ENCODE measurements at places on chromosomes 11 and 22. TPM values are rescaled to one million over a fixed set of nuclear protein-coding genes. Genes with fewer than 3 reads are reported as not detected.
A peak's percentile ranks its signal among the peaks of the same experiment; 100 is the strongest.

Gene HBG2
- not detected for total RNA-seq

- no peak overlapping the region for H3K4me3 ChIP-seq
- H3K36me3 ChIP-seq, result peaks cover 87% of the 10 kb centered on the region
- no peak overlapping the region for H3K27ac ChIP-seq
- peaks cover 13% of the 10 kb centered on the region for H3K4me1 ChIP-seq
These were observed 8.5 kb downstream of the SRRD start for GRCh38 chr22:26492220-26492619.

DNA sequence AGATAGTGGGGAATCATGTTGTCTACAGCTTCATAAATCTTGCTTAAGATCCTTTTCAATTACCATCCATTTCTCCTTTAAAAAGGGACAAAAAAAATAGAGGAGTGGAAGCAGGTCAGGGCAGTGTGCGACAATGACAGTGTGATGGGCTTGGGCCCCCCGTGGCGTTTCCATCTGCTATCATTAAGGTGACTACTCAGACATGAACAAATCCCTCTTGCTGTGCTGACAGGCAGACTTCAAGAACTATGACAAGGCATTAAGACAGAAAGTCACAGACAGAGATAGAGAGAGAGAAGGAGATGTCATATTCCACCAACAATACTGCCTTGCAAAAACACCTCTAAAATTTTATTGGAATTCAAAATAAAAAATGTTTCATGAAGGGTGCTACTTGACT is 263.2 kb downstream of the DCDC1 start:
- no peak for DNase-seq
- H3K36me3 ChIP-seq, result no peaks in the 10 kb centered on the region
- H3K27me3 ChIP-seq, result no peaks in the 10 kb centered on the region
- no peaks in the 10 kb centered on the region for H3K4me1 ChIP-seq

DNA sequence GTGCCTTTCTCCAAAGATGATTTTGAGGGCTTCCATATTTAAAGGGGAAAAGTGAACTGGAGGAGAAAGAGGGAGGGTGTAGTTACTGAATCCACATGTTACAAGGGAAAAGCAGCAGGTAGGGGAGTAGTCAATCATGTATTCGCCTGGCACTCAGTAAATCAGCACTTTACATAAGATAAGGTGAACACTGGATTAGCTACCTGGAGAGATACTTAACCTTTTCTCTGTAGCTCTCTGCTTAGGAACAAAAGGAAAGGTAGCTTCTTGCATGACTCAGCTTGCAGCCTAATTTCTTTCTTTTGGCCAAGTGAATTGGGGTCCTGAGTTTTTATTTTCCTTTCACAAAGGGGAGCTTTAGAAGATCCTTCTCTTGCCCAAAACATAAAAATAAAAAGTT is 43.3 kb upstream of the PHF21B start:
- DNase-seq, result no peak
- H3K4me1 ChIP-seq, result peaks cover under 1% of the 10 kb centered on the region
- H3K27me3 ChIP-seq, result peaks cover 35% of the 10 kb centered on the region
- H3K36me3 ChIP-seq, result no peaks in the 10 kb centered on the region
- H3K4me3 ChIP-seq, result no peak overlapping the region

Gene OR56A4
- not detected for total RNA-seq

Gene PNPLA5
- not detected for total RNA-seq

DNA sequence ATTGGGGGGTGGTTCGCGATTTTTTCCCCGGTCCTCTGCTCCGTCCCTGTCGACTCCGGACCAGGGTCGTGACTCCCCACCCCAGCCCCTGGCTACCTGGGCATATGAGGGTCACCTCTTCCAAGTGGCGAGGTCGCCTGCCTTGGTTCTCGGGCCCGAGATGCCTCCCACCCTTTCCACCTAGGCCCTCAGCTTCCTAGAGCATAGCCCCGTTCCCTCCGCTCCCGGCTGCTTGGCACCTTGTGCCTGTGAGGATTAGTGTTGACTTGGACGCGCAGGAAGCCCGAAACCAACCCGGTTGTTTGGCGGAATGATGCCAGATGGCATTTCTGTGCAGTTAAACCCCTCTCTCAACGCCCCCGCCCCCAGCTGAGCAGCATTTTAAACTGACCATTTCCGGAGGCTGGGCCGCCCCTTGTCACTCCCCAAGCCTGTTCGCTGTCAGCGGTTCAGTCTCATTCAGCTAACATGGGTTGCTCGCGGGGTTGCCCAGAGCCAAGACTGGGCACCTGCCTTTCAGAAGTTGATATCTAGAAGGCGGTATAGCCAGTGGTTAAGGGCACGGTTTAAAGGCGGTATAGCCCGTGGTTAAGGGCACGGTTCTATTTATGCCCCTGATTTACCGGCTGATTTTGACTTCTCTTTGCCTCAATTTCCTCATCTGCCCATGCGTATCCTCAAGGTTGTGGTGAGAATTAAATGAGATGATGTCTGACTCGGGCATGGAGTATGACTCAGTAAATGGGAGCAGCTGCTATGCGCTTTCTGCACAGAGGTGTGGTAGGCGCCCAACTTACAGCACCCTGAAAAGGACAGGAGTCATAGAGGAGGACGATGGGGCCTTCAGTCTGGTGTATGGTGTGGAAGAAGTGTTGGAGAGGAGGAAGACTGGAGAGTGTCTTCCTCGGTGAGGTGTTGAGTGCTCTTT is 639 bp downstream of the INCENP start:
- DNase-seq, result peak; percentile 37
- H3K4me1 ChIP-seq, result peaks cover 18% of the 10 kb centered on the region
- peaks cover 2% of the 10 kb centered on the region for H3K36me3 ChIP-seq

Gene KCNK4
- total RNA-seq, result 0.52 TPM

- no peaks in the 10 kb centered on the region for H3K36me3 ChIP-seq
- DNase-seq, result no peak
- H3K27ac ChIP-seq, result no peak overlapping the region
- H3K4me1 ChIP-seq, result no peaks in the 10 kb centered on the region
- no peak overlapping the region for H3K4me3 ChIP-seq
- peaks cover 4% of the 10 kb centered on the region for H3K27me3 ChIP-seq
These were observed 227.5 kb downstream of the CTTN start for GRCh38 chr11:70625582-70626518.

Gene PANX3
- not detected for total RNA-seq

DNA sequence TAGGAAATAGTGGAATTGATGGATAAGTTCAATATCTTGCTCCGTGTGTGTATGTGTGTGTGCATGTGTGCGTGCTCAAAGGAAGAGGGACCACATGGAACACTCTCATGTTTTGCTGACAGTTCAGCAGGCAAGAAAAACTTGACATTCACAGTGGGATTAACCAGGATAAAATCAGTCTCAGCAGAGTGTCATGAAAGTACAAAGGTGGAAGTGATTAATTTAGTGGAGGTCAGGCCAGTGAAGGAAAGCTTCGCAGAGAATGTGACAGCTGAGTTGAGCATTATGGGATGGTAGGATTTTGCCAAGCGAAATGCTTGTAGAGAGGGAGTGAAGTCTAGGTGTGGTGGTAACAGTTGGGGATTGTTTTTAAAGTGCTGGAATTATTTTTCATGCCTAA is 15.7 kb upstream of the FBXO3 start:
- H3K27ac ChIP-seq, result no peak overlapping the region
- H3K27me3 ChIP-seq, result no peaks in the 10 kb centered on the region
- no peaks in the 10 kb centered on the region for H3K36me3 ChIP-seq
- DNase-seq, result no peak
- no peaks in the 10 kb centered on the region for H3K4me1 ChIP-seq
- no peak overlapping the region for H3K4me3 ChIP-seq

- H3K27me3 ChIP-seq, result no peaks in the 10 kb centered on the region
- no peak for DNase-seq
- peaks cover 2% of the 10 kb centered on the region for H3K4me1 ChIP-seq
- no peaks in the 10 kb centered on the region for H3K36me3 ChIP-seq
- H3K27ac ChIP-seq, result no peak overlapping the region
- no peak overlapping the region for H3K4me3 ChIP-seq
These were observed 19.3 kb upstream of the TMEM9B start for GRCh38 chr11:8983552-8983951.

DNA sequence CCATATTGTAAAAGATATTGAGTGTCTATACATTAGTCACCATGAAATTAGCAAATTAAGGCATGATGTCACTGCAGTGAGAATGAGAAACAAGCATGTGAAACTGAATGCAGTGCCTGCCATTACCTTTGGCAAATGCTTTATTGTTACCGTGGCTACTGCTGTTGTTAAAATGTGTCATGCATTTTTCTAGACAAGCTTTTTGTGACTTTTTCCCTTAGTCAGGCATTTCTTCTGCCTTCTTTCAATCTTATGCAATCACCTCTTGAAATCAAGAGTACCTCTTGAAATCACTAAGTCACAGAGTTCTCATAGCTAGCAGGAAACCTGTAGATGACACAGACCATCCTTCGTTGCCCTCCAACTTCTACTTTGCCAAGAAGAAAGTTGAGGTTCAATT is 461.7 kb upstream of the TENM4 start:
- no peaks in the 10 kb centered on the region for H3K36me3 ChIP-seq
- no peak overlapping the region for H3K4me3 ChIP-seq
- no peaks in the 10 kb centered on the region for H3K4me1 ChIP-seq
- peak; percentile 3 for DNase-seq
- H3K27me3 ChIP-seq, result no peaks in the 10 kb centered on the region

DNA sequence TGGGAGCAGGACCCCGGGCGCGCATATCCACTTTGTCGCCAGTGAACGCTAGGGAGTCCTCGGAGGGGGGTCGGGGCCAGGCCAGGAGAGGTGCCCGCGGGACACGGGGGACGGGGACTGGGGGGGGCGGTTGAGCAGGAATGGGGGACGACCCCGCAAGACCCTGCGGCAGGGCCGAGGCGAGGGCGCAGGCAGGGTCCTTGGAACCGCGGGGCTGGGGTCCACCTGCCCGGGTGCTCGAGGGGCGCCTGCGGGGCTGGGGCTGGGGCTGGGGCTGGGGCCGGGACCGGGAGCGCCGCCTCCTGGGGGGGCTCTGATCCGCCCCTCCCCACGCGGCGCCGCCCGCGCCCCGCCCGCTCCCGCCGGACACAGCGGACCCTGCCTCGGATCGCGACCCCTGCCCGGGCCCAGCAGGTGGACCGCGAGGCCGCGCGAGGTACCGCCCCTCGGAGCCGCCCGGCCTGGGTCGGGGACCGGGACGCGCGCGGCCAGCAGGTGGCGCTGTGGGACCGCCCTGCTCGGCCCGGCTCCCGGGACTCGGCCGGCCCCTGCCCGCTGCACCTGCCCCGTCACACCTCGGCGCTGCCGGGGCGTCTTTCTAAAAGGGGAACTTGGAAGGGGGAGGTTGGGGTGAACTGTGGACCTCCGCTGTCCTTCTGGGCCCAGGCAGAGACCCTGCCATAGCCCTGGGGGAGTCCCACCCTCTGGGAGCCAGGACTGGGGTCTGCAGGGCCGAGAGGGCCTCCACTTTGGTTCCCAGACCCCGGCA is 11.0 kb downstream of the CRELD2 start:
- H3K27ac ChIP-seq, result no peak overlapping the region
- H3K36me3 ChIP-seq, result peaks cover 2% of the 10 kb centered on the region
- no peak overlapping the region for H3K4me3 ChIP-seq
- peaks cover 3% of the 10 kb centered on the region for H3K4me1 ChIP-seq
- no peaks in the 10 kb centered on the region for H3K27me3 ChIP-seq

- DNase-seq, result no peak
- peaks cover 37% of the 10 kb centered on the region for H3K4me1 ChIP-seq
- peak overlapping the region; percentile 91 for H3K27ac ChIP-seq
These were observed 772 bp downstream of the NAV2 start for GRCh38 chr11:19713196-19714021.

Gene VSIG2
- 0.18 TPM for total RNA-seq

Gene OR6T1
- total RNA-seq, result not detected

DNA sequence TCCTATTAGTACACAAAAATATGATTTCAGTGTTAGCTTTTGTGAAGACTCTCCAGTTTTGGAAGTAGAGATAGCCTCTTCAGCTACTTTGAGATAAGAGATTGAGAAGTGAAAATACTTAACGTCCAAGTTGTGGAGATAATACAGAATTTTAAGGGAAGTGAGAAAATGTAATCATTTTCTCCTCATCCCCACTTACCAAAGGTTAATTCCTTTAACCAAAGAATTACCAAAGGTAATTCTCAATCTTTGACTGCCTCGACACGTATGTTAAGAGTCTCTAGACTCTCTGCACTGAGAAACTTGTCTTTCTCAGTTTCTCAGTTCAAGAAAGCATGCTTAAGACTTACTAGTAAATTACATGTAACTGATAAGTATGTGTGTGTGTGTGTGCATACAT is 15.3 kb downstream of the C11orf54 start:
- DNase-seq, result no peak
- H3K27ac ChIP-seq, result no peak overlapping the region
- no peak overlapping the region for H3K4me3 ChIP-seq

- no peak for DNase-seq
- H3K36me3 ChIP-seq, result peaks cover 2% of the 10 kb centered on the region
- no peak overlapping the region for H3K27ac ChIP-seq
- H3K4me3 ChIP-seq, result no peak overlapping the region
These were observed 287.7 kb downstream of the TMEM135 start for GRCh38 chr11:87325490-87325872.

- no peaks in the 10 kb centered on the region for H3K36me3 ChIP-seq
- peak; percentile 54 for DNase-seq
- H3K27ac ChIP-seq, result peak overlapping the region; percentile 12
- no peak overlapping the region for H3K4me3 ChIP-seq
- H3K4me1 ChIP-seq, result peaks cover 7% of the 10 kb centered on the region
These were observed 7.1 kb upstream of the ATG16L2 start for GRCh38 chr11:72807021-72807693.

DNA sequence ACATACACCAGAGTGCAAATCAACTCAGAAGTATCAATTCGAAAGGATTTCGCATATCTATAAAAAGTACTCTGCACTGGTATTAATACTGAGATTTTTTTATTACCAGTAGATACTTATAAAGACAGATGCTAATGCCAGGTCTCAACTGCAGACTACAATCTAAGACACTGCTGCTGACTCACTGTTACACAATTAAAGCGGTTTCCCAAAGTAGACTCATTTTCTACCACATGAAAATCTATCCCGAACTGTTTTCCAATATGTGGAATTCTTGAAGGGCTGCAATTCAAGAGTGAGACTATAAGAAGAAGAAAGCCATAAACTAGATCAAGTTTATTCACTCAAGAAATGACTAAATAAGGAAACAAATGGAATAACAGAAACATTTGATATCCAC is 57.2 kb upstream of the ARHGAP32 start:
- peaks cover 34% of the 10 kb centered on the region for H3K4me1 ChIP-seq
- H3K27ac ChIP-seq, result peak overlapping the region; percentile 70
- DNase-seq, result peak; percentile 96
- no peaks in the 10 kb centered on the region for H3K36me3 ChIP-seq
- H3K27me3 ChIP-seq, result no peaks in the 10 kb centered on the region

DNA sequence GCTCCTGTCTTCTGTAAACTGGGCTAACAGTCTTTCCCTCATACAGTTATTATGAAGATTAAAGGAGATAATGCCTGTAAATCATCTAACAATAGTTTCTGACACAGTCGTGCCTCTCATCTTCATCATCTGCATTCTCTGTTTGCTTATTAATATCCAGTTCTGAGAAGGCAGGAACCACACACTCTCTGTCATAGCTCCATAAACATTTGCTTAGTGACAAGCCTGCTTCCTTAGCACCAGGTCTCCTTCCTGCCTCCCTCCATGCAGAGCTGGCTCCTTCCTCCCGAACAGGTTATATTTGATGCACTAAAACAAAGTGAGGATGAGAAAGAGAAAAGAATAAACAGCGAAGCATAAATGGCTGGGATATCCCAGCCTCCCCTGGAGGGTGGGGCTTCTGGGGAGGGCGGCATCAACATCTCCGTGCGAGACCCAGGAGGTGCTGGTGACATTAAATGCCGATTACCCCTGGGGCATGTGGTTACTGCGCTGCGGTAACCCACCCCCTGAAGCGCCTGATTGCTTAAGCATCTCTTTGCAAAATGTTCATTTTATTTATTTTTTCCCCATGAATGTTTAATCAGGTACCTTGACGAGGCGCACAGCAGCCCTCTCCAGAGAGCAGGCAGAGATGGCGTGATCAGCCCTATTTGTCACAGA is 404.9 kb downstream of the NXPE2 start:
- H3K27ac ChIP-seq, result no peak overlapping the region
- H3K4me3 ChIP-seq, result no peak overlapping the region
- no peaks in the 10 kb centered on the region for H3K4me1 ChIP-seq
- no peak for DNase-seq
- no peaks in the 10 kb centered on the region for H3K36me3 ChIP-seq
- peaks cover 3% of the 10 kb centered on the region for H3K27me3 ChIP-seq

Gene CDON
- 15.5 TPM for total RNA-seq
